ENCODE measurements at places on chromosomes 16 and 17.

GRCh38 chr17:20089756-20090547 is 80.8 kb downstream of the SPECC1 start:
- no peak for DNase-seq

DNA sequence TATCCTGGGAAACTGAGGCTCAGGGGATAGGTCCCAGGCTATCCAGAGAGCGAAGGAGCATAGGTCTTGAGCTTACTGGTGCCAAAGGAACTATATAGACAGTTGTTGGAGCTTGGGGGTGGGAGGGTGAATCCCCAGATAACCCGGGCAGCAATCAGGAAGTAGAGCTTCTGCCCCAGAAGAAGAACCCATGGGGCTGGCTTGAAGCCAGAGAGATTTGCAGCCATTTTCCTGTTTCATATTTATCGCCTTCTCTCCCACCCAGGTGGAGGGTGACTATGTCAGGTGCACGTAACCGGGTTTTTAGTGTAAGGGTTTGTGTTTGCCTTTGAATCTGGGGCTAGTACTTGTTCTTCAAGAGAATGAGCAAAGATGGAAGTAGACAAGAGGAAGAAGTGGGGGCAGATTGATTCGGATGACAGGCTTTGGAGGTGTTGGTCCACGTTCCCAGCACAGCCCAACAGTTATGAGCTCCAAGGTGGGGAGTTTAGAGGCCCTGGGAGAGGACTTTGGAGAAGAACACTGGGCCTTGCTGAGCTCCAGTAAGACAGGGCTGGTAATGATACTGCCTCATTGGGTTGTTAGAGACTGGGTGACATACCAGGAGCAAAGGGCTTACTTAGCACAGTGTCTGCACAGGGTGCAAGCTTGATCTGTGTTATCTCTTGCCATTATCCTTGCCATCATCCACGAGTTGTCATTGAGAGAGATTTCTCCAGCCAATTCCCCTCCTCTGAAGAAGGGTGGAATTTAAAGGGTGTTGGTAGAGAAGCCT is 145.6 kb downstream of the CCDC182 start:
- no peak for DNase-seq

DNA sequence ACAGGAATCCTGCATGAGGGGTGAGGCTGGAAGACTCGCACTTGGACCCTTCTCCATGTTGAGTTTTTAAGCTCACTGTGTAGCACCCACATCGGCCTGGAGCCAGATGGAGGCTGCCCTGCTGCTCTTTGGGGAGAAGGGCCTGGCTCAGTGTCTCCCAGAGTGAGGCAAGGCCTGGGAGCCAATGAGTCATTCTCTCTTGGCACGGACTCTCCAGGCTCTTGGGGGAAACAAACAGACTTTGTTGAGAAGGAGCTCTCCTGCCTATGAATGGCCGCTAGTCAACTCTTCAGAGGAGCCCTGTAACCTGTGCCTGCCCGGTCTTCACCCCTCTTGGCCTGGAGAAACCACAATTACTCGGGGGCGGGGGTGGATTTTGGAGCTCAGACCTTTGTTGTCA is 50.8 kb upstream of the MAF start:
- DNase-seq = no peak

GRCh38 chr17:82402865-82403264 is 15.3 kb upstream of the HEXD start:
- no peak for DNase-seq

DNA sequence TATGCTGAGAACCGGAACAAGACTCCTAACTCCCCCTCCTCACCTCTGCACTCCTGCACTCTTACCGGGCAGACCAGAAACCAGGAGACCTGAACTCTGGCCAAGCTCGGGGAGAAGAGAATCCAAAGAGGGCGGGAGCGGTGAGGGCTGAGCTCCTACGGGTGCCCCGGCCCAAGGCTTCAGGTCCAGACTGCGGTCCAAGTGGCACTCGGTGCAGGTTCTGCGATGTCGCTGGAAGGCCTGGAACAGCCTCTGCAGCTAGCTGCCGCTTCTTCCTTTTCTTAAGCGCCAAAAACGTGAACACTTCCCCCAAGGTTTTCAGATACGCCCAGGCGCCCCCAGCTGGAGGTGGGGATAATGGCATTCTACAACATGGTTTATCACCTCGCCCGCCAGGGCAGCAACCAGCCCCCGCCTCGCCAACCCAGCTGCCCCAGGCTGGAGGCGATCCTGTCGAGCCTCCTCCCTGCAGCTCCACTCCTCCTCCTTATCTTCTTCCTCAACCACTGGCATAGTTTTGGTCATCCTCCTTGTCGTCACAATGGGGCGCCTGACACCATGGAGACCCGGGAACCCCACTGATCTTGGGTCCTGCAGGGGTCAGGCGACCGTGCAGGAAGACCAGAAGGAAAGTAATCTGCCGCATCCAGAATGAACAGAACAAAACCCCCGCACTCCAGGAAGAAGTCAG is 1735.9 kb downstream of the TP53TG3F start:
- no peak for DNase-seq

GRCh38 chr17:45022288-45022648 is 29.2 kb downstream of the DCAKD start:
- DNase-seq = no peak

GRCh38 chr17:394718-395095 is 42.1 kb upstream of the RPH3AL start:
- no peak for DNase-seq

DNA sequence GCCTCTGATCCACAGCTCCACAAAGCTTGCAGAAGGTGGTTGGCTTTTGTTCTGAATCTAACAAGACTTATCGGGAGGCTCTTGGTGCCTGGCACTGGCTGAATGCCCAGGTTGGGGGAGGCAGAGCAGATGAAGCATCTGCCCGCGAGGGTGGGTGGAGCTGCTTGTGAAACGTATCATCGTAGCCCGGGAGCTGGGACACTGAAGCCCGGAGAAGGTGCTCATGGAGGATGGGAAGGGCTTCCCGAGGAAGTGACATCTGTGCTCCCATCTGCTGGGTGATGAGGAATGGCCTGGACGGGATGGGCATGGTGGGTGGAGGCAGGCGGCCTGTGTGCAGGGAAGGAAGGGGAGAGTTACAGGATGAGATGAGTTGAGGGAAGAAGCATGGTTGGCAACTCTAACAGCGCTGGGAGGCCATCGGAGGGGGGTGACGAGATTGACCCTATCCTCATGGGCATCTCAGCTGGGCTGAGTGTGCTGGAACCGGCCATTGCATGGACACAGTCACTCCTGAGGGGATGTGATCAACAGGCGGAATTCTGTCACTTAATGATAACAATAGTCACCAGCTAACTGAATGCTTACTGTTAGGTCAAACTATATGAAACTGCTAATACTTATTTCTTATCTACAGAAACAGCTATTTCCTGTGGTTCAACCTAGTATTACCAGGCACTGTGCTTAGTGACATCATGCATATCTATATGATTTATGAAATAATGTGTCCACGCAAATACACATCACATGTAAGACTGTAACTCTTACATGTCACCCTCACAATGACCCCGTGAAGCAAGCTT is 102.7 kb downstream of the ABCC6 start:
- DNase-seq = no peak

DNA sequence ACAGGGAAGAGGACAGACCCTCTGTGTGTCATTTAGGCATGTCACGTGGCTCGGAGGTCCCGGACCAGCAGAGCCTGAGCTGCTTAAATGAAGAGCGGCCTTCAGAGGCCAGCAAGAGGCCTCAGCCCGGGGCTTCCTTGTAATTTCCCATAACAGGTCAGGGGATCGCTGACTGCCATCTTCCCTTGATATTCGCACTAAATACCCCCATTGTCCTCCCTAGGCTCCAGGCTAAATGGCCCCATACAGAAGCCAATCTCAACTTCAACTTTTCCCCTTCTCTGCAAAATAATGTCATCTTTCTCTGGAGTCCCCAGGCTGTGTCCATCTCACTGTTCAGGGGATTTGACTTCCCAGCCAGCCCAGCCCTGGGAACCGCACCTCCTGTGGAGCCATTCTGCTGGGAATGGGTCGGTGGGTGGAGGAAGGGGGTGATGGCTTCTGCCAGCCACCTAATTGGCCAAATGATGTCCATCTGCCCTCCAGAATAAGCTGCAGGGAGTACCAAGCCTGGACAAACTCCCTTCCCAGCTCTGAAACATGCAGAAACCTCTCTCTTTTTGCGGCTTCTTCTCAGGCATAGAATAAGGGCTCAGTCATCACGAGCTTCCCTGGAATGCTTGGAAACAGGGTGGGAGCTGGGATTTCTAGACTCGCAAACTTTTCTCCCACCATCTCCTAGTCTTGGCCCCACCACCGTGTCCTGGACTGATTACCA is 129.9 kb downstream of the SDK2 start:
- DNase-seq = no peak

GRCh38 chr17:74526681-74527080 is 4.6 kb downstream of the CD300LB start:
- no peak for DNase-seq

DNA sequence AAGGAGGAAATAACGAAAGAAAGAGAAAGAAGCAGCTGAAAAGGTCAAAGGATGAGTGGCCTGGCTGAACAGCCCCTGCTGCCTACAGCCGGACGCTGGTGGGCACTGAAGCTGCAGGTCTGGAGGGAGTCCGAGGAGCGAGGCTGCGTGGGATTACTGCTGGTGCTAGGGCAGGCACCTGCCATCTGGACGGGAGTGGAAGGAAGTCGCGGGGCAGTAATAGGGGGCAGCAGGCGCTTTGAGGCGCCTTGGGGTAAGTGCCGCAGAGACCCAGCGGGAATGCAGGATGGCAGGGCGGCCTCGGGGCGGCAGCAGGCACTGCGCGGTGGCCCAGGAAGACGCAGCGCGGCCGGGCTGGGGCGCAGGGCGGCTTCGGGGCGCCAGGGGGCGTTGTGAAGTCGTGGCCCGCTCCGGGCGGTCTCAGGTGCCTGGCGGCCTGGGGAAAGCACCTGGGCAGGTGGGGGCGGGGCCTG is 303 bp upstream of the SCNN1G start:
- DNase-seq = peak; percentile 77

- DNase-seq = no peak
These were observed at the start of gene ZACN for GRCh38 chr17:76078860-76079534. Gene ZACN (plus strand): TSS chr17:76079182. CDS start chr17:76079265, 83 bp downstream.

DNA sequence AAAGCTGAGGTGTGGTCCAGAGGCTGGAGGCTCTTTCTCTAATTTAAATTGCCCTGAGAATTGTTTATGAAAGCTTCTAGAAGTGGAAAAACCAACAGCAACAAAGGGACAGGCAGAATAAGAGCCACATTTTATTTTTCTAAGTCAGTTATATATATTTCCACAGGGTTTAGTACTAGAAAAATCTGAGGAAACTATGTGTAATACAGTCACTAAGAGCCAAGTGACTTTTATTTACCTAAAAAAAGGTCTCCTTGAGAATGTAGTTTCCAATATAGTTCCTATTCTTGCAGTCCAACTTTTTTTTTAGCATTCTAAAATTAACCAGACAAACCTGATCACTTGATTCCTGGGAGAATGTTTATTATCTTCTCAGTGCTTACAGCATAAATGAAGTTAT is 296.6 kb upstream of the MYOCD start:
- no peak for DNase-seq

GRCh38 chr17:28725660-28726225 is 290 bp downstream of the TLCD1 start:
- DNase-seq = peak; percentile 77

DNA sequence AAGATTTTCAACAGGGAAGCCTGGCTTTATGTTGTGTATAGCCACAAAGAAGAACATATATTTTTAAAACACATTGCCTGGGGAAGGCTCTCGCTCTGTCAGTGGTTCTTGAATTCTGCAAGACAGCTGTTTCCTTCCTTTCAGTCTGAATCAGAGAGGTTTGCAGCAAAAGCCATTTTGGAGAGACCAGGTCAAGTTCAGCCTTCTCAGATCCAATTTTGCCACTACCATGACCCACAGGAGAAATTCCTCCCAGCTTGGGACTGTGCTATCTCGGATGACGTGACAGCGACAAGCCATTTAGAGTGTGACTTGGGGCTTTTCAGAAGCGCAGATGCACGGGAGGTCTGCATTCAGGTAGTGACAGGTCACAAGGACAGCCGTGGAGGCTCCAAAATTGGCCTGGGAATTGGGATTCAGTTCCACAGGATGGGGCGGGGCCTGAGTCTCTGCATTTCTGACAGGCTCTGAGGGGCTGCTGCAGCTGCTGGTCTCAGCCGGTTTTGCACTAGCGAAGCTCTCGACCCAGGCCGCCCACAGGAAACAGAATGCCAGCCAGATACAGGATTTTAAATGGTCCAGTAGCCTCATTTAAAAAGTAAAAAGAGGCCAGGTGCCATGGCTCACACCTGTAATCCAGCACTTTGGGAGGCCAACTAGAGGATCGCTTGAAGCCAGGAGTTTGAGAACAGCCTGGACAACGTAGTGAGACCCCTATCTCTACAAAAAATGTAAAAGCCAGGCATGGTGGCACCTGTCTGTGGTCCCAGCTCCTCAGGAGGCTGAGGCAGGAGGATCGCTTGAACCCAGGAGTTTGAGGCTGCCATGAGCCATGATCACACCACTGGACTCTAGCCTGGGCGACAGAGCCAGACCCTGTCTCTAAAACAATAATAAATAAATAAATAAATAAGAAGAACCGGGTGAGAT is 196.6 kb upstream of the CIBAR2 start:
- peak; percentile 14 for DNase-seq

DNA sequence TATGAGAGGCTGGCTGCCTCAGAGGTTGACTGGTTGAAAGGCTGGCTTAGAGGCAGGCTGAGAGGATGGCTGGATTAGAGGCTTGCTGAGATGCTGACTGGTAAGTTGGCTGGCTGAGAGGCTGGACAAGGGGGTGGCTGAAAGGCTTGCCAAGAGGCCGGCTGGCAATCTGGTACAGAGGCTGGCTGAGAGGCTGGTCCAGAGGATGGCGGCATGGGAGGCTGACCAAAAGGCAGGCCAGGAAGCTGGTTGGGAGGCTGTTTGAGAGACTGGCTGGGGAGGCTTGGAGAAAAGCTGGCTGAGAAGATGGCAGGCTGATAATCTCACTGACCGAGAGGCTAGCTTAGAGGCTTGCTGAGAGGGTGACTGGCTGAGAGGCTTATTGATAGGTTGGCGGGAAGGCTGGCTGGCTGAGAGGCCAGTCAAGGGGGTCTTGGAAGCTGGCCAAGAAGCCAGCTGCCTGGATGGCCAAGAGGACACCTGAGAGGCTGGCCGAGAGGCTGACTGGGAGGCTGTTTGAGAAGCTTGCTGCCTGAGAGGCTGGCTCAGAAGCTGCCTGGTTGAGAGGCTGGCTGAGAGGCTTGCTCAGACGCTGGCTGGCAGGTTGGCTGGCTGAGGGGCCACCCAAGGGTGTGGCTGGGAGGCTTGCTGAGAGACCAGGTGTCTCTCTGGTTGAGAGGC is 34.2 kb upstream of the ACSM2B start:
- DNase-seq = no peak

DNA sequence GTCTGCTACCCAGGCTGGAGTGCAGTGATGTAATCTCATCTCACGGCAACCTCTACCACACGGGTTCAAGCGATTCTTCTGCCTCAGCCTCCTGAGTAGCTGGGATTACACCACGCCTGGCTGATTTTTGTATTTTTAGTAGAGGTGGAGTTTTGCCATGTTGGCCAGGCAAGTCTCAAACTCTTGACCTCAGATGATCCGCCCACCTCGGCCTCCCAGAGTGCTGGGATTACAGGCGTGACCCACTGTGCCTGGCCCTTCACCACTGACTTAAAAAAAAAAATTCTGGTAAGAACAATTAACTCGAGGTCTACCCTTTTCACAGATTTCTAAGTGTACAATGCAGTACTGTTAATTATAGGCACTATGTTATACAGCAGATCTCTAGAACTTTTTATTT is 279.4 kb downstream of the PARN start:
- DNase-seq = no peak

All from activated CD4-positive, alpha-beta T cell treated with anti-CD3 and anti-CD28 coated beads, Interleukin-2, amount 50 U/mL, for 16 hours (primary cell).